ENCODE measurements at places on chromosomes 3 and 15. TPM values are rescaled to one million over a fixed set of nuclear protein-coding genes. Genes with fewer than 3 reads are reported as not detected.
A peak's percentile ranks its signal among the peaks of the same experiment; 100 is the strongest.

The SLCO3A1 gene
- 46.8 TPM for total RNA-seq

- DNase-seq, result no peak
These were observed 9.7 kb downstream of the SCAMP2 start for GRCh38 chr15:74863239-74864056.

GRCh38 chr3:15271785-15272381 is 60.5 kb downstream of the SH3BP5 start:
- peak; percentile 89 for DNase-seq

- no peak for DNase-seq
These were observed 48.2 kb downstream of the CRYGS start for GRCh38 chr3:186496016-186496415.

GRCh38 chr15:36497901-36498300 is 81.5 kb upstream of the CDIN1 start:
- DNase-seq, result no peak

The DIPK2A gene
- total RNA-seq, result 24.8 TPM

GRCh38 chr3:193040836-193041672 is 123.4 kb upstream of the MB21D2 start:
- DNase-seq, result peak; percentile 22

- DNase-seq, result no peak
These were observed 9.9 kb upstream of the VILL start for GRCh38 chr3:37980462-37981347.

DNA sequence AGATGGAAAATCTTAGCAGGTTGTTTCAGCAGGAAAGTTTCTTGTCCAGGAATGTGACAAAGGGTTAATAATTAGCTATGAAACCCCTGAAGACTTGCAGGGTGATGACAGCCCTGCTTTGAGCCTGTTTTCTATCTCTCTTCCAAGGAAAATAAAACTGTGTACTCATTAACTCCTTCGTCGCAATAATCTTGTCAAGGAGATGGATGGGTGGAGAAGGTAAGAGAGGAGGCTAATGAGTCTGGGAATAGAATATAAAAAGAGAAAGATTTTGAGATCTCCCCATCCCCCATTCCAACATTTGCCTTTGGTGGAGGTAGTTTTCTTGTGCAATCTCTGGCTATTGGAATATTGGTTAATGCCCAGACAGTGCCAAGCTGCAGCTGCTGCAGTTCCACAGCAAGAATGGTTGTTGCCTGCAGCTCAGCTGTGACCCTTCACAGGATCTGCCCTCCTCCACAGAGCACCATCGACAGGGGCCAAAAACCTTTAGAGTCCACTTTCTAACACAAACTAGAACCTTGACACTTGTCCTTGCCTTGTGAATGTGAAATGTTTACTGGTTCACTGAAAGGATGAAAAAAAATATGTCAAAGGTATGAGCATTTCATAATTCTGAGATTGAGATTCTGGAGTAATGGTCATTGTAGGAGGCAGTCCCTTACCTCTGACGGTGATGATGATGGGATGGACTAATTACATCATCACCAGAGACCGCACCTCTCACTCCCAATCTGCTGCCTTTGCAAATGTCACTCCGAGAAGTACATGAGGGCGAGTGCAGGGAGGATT is 4.2 kb upstream of the LRIG1 start:
- no peak for DNase-seq

DNA sequence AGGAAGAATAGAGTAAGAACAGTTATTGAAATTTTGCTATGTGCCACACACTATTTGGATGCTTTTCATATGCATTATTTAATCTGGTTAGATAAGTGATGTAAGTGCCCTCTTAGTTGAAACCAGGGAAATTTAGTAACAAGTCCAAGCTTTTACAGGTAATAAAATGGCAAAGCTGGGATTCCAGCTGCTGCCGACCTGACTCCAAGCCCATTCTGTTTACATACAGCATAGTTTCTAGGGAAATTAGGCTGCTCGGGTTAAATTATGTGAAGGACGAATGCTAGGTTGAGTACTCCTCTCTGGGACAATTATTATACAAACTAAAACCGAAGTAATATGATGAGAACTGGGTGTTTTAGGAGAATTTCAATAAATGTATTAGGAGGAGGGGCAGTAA is 38.7 kb upstream of the FAH start:
- no peak for DNase-seq

- no peak for DNase-seq
These were observed 207.9 kb upstream of the CHRNA7 start for GRCh38 chr15:31822463-31822862.

GRCh38 chr3:131846296-131846924 is 188.4 kb downstream of the CPNE4 start:
- DNase-seq, result no peak

The ADAMTSL3 gene
- not detected for total RNA-seq

DNA sequence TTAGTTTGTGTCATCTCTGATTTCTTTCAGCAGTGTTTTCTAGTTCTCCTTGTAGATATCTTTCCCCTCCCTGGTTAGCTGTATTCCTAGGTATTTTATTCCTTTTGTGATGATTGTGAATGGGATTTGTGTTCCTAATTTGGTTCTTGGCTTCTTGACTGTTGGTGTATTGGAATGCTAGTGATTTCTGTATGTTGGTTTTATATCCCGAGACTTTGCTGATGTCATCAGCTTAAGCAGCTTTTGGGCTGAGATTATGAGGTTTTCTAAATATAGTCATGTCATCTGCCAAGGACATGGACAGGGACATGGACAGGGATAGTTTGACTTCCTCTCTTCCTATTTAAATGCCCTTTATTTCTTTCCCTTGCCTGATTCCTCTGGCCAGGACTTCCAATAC is 35.8 kb downstream of the MYO9A start:
- DNase-seq, result no peak

DNA sequence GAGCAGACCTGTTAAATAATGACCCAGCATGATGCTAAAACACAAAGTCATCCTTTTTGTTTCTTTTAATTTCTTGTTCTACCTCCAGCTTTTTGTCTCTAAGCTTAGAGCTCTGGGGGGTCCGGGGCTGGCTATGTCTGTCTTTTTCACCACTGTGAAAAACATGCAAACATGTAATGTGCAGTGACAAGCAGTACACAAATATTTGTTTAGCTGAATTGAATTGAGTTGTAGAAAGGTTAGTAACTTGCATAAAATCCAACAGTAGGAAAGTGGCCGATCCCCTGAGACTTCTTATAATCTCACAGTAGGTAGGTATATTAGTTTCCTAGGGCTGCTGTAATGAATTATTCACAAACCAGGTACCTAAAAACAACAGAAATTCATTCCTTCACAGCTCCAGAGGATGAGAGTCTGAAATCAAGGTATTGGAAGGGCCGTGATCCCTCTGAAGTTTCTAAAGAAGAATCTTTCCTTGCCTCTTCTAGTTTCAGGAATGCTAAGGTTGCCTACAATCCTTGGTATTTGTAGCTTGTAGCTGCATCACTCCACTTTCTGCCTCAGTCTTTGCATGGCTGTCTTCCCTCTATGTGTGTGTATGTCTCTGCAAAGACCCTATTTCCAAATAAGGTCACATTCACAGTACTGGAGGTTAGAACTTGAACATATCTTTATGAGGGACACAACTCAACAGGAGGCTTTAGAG is 32.7 kb downstream of the ARL14 start:
- no peak for DNase-seq

DNA sequence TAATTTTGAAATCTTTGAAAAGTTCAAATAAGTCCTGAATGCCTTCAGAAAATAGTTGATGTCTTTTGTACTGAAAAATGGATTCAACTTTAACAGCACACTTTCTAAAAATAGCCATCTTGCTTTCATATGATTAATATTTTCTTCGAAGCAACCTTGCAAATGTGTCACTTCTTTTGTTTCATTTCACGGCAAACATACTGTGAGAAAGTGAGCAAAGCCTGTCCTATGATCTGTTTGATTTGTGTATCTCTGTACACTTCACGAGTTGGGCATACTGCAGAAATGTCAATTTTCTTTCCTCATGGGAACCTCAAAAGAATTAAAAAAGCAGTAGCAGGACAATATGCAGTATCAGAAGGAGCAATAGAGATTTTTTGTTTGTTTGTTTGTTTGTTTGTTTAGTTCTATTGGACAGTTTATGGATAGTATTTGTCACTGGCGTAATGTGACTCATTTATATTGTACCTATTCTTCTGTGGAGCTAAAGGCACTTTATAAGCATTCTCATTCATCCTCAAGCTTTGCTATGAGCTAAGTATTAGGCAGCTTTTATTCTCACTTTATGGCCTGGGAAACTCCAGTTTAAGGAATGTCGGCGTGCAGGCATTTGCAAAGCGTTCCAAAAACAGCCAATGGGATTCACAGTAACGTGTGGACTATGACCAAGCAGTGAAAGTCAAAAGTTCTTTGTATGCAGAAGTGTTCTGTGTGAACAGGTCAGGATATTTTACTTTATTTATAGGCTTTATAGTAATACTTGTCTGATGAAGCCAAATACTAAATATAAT is 572.0 kb downstream of the NAALADL2 start:
- DNase-seq, result no peak

The DNASE1L3 gene
- total RNA-seq, result not detected

- DNase-seq, result no peak
These were observed 130.6 kb downstream of the CTNNB1 start for GRCh38 chr3:41329881-41330280.

The GP5 gene
- 1.1 TPM for total RNA-seq

The KPNA1 gene
- total RNA-seq, result 48.8 TPM

The SLC28A1 gene
- not detected for total RNA-seq

- DNase-seq, result no peak
These were observed 19.7 kb downstream of the SSR3 start for GRCh38 chr3:156535162-156535627.

Data from activated CD4-positive, alpha-beta T cell treated with anti-CD3 and anti-CD28 coated beads, Interleukin-2, amount 10 ng/mL, durations not matched to agents 7 days and 5 days (primary cell).